HCEC 1CT (cell line): ENCODE measurements at places on chromosomes 16 and 17.

DNA sequence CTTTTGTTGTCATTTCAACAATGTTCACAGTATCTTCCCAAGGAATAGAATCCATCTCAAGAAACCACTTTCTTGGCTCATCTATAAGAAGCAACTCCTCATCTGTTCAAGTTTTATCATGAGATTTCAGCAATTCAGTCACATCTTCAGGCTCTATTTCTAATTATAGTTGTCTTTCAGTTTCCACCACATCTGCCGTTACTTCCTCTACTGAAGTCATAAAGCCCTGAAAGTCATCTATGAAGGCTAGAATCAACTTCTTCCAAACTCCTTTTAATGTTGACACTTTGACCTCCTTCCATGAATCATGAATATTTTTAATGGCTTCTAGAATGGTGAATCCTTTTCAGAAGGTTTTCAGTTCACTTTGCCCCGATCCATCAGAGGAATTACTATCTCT is 102.1 kb downstream of the CDH13 start:
- no peak for DNase-seq

DNA sequence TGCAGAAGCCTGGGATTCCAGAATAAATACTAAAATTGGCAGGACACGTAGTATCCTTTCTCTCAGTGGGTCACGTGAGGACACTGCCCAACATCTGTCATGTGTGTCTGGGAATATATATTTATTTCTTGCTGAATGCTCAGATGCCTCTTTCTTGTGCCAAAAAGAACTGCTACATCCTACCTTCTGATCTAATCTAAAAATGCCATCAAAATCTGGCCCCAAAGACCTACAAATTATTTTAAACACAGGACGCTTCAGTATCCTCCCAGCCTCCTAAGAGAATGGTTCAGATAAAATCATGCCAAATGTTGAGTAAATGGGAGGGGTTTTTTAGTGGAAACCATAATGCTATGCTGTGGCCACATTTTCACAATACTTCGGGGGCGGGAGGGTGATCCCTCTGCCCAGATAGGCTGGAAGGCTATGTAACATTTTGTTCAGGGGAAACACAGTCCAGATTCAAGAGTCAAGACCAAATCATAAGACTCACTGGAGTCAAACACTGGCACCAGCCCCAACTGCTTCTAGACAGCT is 22.9 kb upstream of the CORO6 start:
- DNase-seq = peak; percentile 59

DNA sequence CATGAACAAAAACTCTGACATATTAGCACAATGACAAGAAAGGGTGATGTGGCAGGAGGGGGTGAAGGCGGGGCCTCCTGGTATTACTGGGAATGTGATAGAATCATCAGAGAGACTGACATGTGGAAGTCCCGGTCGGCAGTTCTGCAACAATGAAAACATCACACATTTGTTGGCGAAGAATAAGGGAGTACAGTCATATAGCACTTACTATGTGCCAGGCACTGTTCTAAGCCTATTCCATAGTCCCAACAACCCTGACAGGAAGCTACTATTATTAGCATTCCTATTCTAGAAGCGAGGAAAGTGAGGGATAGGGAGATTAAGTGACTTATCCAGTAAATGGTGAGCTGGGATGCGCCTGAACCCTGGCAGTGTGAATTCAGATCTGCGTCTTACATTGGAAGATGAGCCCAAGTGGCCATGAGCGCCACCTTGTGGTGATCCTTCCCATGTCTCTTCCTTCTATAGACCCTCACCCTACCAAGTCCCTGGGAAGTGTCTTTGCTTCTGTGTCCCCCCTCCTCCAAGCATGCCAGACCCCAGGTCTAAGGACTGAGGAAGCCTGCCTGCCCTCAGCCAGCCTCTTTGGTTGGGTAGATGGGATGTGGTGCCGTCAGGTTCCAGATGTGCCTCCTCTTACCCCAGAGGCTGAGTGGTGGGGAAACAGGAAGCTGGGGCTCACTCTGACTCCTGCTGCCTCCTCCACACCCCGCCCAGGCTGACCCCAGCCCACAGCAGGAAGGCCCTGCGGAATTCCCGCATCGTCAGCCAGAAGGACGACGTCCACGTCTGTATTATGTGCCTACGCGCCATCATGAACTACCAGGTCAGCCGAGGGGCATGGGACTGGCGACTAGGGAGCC is 14.0 kb downstream of the FMNL1 start:
- peak; percentile 56 for DNase-seq

DNA sequence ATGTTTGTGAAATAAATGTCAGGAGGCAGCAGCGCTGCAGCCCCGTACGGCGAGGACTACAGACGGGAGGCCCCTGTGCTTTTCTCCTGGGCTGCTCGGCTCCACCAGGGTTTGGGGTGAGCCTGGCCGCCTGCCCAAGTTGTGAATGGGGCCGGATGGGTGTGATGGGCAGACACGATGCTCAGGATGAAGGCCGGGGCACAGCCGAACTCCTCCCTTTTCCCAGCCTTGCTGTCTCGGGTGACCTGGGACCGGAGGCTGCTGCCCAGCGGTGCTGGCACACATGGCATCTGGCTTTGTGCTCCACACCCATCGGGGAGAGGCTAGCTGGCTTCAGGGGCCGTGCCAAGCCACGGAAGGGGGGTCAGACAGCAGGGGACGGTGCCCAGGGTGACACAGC is 34.2 kb upstream of the ZFPM1 start:
- DNase-seq = no peak

DNA sequence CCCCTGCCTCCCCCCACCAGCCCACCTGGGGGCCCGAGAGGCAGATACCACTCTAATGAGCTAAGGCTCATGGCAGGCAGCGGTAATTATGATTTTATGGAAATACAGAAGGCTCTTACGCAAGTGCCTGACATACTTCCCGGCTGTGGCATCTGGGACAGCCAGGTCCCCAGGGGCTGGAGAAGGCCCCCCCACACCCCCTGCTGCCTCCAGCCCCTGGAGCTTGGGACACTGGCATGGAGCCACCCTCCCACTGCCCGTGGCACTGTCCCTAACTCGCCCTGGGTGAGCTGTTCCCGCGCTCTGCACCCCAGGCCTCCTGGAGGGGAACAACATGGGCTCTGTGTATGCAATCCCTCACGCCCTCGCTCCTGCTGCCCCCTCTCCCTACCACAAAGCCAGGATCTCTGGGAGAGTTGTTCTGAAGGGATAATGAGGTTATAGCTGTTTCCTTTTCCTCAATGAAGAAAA is 5.4 kb upstream of the STAC2 start:
- DNase-seq = no peak

GRCh38 chr16:1530883-1531637 is 2.4 kb upstream of the TMEM204 start:
- no peak for DNase-seq

GRCh38 chr17:42818379-42818778 is 5.7 kb downstream of the BECN1 start:
- DNase-seq = peak; percentile 26

DNA sequence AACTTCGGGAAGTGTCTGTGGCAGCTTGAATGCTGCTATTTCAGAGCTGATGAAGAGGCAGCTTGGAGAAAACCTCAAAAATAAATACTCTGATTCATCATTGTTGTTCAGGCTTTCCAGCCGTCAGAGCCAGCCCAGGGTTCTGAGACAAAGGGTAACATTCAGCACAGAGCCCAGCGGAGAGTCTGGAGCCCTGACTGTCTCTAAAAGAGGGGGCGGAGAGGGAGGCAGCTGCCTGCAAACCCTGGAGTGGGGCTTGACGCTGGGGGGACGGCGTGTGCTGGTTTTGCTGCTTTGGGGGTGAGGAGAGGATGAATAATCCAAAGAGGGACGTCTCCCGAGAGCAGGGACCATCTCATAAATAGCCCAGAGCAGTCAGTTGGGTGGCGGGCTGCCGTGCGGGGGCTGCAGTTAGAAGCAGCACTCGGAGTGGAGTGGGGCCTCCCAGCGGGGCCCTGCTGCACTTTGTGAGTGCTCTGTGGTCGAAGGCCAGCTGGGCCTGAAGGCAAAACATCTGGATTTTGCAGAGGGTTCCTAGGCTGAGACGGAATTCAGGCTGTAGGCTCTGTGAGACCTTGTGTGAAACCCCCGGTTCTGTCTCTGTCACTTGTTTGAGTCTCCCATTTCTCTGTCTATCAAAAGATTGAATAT is 237.8 kb downstream of the PRKCA start:
- peak; percentile 88 for DNase-seq

GRCh38 chr17:79396696-79397095 is 214.2 kb downstream of the RBFOX3 start:
- no peak for DNase-seq

- DNase-seq = peak; percentile 3
Measured at GRCh38 chr16:84044118-84044488, 1.5 kb upstream of the SLC38A8 start.

DNA sequence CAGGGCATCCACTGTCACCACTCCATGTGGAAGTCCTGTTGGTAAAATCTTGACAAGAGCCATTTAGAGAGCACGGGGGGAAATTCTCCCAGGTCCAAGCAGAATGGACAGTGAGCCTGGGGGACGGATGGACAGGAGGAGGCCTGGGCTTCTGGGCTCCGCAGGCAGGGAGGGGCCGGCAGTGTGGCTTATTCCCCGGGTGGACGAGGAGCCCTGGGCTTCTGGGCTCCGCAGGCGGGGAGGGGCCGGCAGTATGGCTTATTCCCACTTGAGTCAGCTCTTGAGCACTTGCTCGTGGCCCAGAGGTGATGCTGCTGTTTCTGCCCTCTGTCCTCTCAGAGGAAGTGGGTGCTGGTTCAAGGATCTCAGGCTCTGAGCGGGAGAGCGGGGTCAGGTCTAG is 22.2 kb upstream of the RPL13 start:
- no peak for DNase-seq

GRCh38 chr16:68767581-68767980 is 30.5 kb downstream of the CDH1 start:
- DNase-seq = no peak

DNA sequence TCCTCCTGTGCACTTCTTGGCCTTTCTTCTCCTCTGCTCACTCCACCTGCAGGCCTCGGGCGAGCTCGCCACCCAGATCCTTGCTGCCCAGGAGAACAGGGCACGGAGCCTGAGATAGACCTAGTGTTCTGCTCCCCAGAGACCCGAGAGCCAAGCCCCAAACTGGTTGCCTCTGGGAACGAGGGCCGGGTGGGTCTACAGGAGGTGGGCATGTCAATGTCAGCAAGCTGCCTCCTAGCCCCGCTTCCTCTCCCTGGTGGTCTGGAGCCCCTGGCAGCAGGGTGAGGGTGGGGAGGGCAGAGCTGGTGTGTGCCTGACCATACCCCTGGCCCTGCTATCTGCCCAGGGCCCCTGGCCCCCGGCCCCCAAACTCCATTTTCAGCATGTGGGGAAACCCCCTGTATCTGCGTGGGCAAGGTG is 841 bp upstream of the NDRG4 start:
- no peak for DNase-seq

GRCh38 chr17:16941072-16942036 is 30.6 kb downstream of the TNFRSF13B start:
- DNase-seq = no peak

- DNase-seq = no peak
Measured at GRCh38 chr17:77898521-77899434, 59.7 kb upstream of the TNRC6C start.

DNA sequence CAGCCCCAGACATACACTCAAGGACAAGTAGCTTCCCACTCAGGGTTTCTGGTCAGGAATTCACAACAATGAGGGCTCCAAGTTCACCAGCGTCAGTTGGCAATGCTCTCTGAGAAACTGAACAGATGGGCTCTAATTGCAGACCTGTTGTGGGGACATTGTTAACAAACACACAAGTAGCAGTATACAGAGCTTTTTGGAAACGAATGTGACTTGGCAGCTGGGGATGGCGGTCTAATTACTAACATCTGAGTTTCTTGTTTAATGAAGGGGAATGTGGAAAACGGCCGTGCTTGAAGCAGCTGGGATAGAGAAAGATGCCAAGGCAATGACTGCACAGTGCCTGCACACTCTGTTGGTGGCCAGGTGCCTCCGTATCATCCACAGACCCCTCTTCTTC is 316.1 kb upstream of the IRX3 start:
- no peak for DNase-seq

DNA sequence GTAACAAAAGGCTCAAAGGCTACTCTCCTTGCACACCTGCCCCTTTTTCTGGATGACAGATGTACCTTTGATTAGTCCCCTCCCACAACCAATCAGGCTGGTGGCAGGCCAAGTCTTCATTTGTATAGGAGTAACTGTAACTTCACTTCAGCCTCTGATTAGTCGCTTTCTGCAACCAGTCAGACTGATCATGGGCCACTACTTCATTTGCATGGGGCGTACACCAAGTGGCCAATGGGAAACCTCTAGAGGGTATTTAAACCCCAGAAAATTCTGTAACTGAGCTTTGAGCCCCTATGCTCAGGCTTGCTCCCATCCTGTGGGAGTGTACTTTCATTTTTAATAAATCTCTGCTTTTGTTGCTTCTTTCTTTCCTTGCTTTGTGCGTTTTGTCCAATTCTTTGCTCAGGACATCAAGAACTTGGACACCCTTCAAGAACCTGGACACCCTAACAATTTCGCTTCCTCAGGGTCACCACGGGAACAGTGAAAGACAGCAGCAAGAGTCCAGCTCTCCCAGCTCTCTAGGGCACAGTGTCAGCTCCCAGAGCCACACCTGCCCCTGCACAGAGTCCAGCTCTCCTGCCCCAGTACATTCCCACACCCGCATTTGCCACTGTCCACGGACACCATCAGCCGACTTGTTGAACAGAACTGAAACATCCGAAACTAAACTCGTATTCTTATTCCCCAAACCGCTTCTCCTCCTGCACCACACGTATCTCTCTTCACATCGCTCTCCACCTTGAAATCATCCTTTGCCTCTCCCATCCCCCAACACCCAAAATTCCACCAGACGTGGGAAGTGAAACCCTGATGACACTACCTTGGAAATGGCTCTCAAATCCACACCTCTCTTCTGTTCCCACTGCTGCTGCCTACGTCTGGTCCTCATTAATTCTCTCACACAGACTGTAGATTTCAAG is 53.4 kb downstream of the ABCC12 start:
- no peak for DNase-seq

DNA sequence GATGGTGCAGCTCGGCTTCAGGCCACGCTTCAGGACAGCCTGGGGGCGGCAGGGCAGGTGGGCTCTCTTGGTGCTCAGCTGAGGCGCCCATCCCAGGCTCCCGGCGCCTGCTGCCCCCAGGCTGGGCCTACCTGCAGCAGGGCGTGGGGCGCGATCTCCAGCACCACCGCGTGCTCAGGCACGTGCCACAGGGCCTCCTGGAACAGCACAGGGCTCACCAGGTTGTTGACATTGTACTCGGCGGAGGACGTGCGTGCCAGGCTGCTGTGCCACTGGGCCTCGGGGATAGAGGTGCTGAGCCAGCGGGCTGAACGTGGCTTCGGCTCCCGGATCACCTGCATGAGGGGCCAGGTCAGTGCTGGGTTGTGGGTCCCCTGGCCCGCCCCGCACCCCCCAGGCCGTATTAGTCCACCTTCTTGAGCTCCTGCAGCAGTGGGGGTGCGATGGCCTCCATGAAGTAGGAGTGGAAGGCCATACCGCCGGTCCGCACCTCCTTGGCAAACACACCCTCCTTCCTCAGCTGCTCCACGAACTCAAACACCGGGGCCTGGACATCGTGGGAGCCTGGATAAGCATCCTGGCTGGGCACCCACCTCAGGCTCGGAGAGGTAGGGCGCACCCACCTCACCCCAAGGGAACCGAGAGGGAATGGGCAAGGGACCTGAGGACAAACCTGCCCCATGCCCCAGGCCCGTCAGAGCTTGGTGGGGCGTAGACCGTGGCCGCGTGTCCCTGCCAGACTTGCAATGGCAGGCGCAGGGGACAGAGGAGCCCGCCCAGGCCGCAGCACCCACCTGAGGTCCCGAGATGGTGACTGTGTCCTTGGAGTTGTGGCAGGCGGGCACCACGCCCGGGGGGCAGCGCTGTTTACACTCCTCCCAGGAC is 9.0 kb downstream of the FASN start:
- no peak for DNase-seq

GRCh38 chr16:53844804-53845203 is 140.8 kb downstream of the FTO start:
- no peak for DNase-seq
